ENCODE measurements at places on chromosomes 16 and 17.

DNA sequence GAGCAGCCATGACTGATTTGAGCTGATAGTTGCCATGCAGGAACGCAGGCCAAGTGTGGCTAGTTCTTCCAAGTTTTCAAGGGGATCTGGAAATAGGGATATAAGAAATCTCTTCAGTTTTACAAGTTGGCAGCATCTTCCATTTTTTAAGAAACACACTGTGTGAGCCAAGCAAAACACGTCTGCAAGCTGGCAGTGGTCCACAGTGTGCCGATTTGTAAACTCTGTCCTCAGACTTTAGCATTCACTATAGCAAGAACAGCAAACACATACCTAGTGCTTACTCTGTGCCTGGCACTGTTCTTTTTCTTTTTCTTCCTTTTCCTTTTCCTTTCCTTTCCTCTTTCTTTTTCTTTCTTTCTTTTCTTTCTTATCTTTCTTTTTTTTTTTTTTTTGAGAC is 2.9 kb downstream of the ORAI3 start:
- DNase-seq, result no peak

- DNase-seq, result no peak
Measured at GRCh38 chr16:15450624-15451023, 16.2 kb downstream of the BMERB1 start.

DNA sequence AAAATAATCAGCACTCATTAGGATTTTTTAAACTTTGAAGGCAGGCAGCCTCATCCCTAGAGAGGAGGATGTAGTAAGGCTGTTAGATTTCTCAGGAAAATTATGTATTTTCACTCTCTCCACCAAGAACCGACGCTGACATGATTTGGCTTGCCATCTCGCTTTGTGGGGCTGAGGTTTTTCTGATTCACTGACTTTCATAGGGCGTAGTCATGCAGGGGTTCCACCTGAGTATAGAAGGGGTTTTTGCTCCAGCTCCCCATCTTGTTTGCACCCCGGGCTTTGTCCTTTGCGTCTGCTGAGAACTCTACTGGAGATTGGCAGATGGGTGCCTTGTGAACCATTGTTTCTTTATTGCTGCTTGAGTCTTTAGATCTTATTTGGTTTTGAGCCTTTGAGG is 20.2 kb downstream of the TOM1L1 start:
- DNase-seq, result no peak

- no peak for DNase-seq
Measured at GRCh38 chr17:61158376-61158775, 241.3 kb upstream of the TBX2 start.
